Trophoblast cell (in vitro differentiated cells and primary cell): ENCODE measurements at places on chromosomes 1 and 21.

DNA sequence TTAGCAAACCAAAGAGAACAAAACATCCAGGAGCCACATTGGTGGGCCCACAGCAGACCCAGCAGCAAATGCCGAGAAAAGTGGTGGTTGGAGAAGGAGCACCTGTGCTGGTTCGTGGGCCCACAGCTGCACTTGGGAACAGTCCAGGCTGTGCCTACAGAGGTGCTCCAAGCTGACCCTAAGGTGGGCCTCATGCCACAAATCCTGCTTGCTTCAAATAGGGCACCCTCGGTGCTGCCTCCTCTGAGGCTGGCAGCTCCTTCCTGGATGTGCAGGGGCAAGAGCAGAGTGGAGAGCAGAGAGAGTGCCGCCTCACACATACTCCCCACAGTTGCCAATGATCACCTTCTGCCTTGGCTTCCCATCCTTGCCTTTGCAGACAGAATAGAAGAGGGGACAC lies 40.1 kb downstream of the BMP8A start:
- no peak for DNase-seq

DNA sequence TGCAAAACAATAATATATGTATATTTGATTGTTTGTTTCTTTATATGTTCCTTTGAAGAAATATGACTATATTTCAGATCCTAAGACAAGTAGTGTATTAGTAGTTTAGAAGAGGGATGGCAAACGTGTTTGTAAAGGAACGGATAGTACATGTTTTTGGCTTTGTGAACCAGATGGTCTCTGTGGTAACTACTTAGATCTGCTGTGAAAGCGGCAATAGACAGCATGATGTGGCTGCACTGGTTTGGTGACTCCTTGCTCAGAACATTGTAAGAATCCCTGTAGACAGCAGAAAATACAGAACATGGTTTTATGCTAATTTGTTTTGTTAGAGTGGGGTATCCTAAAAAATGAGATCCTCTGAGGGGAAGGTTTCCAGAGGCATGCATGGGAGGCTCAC lies 3.1 kb downstream of the ACADM start:
- no peak for DNase-seq

DNA sequence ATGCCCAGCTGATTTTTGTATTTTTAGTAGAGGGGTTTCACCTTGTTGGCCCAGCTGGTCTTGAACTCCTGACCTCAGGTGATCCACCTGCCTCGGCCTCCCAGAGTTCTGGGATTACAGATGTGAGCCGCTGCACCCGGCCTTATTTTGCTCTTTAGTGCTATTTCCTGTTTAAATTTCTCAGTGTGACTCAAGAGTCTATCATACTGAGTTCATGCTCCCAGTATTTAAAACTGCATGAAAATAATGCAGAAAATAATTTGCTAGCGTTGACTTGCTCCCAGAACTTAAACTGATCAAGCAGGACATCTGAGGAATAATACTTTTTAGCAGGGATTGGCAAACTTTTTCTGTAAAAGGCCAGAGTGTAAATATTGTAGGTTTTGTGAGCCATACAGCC lies 86.4 kb upstream of the C1orf21 start:
- no peak for DNase-seq

- peak; percentile 77 for DNase-seq
These were observed at the start of gene S100A3 for GRCh38 chr1:153548722-153549688. Gene S100A3 (minus strand): TSS chr1:153549258. CDS start chr1:153548485, 773 bp downstream.

- DNase-seq = no peak
These were observed 13.0 kb upstream of the KLHDC8A start for GRCh38 chr1:205369701-205370123.

GRCh38 chr1:224141693-224142092 lies 27.8 kb downstream of the FBXO28 start:
- DNase-seq = no peak

GRCh38 chr1:171160211-171160610 lies 24.9 kb upstream of the FMO2 start:
- DNase-seq = no peak

DNA sequence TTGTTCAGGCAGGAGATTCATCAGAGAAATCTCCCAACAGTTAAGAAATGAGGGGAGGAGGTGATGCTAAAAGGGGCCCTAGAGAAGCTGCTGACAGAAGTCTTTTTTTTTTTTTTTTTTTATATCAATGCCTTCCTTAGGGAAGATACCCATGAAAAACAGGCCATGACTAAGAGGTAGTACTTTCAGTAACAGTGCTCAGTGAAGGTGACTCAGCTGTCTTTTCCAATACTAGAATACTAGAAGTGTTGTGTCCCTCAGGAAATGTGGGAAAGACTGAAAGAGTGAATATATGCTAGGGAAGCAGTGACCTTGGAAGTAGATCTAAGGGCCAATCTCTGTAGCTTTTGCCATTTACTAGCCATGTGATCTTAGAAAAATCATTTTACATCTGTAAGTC lies 52.4 kb upstream of the SLFNL1 start:
- DNase-seq = no peak
